ENCODE measurements at places on chromosomes 1 and 21.

DNA sequence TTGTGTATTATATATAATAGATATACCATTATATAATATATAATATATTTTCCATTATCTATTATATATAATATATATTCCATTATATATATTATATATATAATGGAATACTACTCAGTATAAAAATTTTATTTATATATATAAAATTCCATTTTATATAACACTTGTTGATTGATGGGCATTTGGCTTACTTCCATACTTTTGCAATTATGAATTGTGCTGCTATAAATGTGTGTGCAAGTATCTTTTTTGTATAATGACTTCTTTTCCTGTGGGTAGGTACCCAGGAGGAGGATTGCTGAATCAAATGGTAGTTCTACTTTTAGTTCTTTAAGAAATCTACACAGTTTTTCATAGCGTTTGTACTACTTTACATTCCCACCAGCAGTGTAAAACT lies 1211.1 kb downstream of the NCAM2 start:
- no peak for DNase-seq

DNA sequence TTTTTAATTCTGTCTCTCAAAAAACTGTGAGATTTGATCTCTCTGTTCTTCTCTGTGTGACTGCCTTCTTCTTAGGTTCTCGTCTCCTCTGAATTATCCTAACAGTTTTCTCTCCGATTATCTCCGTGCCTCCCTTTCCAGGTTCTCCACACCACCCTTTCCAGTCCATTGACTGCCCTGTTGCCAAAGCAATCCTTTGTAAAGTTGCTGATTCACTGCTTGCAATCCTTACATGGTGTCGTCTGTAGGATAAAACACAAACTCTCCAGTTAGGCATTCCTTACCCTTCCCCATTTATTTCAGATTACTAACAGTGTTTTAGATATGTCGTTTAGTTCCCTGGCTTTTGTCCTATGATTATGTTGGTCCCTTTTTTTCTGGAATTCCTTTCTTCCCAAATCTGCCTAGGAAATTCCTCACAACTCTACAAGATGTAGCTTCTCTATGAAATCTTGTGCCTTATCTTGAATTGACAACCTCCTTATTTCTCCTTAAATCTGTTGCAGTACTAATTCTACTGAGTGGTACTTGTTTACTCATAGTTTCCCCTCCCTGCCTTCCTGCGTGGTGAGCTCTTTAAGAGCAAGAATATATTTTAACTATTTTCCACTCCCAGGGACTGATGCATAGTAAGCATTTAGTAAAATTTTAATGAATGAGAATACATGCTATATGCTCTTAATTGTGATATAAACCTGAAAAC lies 22.3 kb downstream of the RCOR3 start:
- no peak for DNase-seq

- no peak for DNase-seq
Observed at GRCh38 chr1:15176120-15176519, 22.6 kb downstream of the TMEM51 start.

DNA sequence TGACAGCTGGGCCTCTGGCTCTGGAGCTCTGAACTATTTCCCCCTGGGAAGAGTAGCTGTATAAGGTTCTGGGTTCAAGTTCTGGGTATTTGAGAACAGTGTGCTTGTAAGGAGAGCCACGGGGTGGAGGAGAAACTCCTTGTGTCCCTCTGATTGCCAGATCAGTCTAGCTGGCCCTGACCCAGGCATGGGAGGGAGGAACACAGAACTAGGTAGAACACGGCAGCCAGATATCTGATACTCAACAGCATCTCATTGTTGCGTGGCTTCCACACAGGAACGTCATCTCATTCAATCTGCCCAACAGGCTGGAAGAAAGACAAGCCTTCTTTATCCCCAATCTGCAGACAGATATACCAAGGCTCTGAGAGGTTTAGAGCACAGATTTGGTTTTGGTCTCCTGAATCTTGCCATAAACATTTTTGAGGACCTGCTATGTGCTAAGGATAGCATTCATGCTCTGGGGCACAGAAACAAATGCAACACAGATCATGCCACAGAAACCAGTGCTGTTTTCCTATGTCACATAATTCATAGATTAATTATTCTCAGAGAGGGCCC lies 83.8 kb downstream of the PLXNA2 start:
- DNase-seq, result no peak

- no peak for DNase-seq
Observed at GRCh38 chr1:183583466-183583865, 6.8 kb downstream of the NCF2 start.

- DNase-seq, result no peak
Observed at GRCh38 chr1:232166942-232167341, 463.0 kb downstream of the SIPA1L2 start.

DNA sequence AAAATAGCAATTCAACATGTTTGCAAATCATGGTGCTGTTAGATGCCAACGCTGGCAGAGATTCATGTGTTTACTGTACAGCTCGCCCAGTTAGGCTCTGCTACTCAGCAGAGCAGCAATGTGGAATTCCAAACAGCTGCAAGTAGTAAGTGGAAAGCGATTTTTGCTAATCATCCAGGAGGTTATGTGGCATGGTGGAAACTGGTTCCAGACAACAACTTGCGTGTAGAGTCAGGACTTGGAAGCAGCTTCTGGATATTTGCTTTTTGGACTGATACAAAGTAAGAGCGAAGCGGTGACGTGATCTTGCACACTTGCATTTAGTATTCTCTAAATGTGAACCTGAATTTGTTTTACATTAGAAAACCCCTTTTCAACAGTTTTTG lies 27.1 kb upstream of the HHAT start:
- no peak for DNase-seq

GRCh38 chr1:214658785-214659184 lies 55.8 kb downstream of the CENPF start:
- DNase-seq, result no peak

GRCh38 chr1:170010443-170010842 lies 64.1 kb downstream of the KIFAP3 start:
- no peak for DNase-seq

DNA sequence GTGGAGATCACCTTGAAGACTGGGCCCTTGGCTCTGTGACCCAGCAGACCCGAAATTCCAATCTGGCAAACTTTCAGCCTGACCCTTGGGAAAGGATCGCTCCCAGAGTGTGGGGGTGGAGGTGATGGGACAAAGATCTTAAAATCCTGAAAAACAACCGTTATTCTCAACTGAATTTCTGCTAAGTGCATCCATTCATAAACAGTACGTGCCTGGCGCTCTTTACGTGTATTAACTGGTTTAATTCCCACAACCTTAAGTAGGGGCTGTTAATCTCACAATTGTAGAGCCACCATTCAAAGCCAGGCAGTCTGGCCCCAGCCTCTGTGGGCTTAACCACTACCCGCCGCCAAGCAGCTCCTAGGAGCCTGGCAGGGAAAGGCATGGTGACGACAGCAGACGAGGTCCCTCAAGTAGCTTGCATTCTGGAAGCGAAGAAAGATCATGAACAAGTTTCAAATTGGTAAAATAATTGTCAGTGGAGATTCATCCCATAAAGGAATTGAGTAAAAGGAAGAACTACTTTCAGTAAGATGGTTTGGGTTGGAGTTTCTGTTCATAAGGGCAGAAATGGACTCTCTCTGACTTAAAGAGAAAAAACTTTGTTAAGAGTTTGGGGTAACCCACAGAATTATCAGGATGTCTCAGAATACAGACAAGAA lies 11.4 kb upstream of the RGS16 start:
- peak; percentile 43 for DNase-seq

DNA sequence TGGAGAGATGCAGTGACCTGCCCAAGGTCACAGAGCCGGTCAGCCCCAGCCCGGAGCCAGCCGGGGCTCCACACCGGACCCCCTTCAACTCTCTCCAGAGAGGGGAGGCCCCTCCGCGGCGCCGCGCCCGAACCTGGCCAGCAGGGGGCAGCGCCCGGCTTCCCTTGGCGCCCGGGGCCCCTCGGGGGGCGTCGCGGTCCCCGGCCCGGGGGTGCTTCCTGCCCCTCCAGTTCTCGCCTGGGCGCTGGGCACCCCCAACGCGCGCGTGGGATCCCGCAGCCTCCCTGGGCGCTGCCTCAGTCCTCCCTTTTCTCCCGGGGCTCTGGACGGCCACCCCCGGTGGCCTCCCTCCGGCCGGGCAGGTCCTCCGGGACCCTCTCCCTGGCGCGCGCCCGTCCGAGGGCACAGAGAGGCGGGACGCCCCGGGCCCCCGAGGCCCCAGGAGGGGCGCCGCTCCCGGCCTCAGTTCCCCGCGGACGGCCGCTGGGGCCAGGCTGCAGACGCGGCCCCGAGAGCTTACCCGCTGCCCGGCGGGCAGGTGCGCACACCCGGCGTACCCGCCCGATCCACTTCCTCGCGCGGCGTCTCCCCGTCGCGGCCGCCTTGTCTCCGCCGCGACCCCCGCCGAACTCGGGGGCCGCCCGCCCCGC lies 406 bp downstream of the HTR1D start:
- DNase-seq, result peak; percentile 17

GRCh38 chr1:152537496-152537895 lies 23.2 kb downstream of the CRCT1 start:
- no peak for DNase-seq

DNA sequence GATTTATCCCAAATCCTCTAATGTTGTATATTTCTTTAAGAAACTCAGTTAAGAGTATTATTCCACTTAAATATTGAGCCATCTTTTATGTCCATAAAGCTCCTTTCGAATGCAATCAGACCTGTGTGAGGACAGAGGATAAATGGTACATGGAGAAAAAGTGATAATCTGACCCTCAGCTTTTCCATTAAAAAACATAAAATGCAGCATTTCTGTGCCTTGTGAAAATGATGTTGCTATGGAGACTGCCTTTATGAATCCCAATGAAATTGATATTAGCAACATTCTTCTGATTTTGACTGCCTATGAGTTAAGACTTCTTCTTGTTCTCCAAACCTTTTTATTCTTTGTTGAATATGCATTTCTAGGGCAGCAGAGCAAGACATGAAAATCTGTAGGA lies 44.1 kb upstream of the CYYR1 start:
- no peak for DNase-seq

DNA sequence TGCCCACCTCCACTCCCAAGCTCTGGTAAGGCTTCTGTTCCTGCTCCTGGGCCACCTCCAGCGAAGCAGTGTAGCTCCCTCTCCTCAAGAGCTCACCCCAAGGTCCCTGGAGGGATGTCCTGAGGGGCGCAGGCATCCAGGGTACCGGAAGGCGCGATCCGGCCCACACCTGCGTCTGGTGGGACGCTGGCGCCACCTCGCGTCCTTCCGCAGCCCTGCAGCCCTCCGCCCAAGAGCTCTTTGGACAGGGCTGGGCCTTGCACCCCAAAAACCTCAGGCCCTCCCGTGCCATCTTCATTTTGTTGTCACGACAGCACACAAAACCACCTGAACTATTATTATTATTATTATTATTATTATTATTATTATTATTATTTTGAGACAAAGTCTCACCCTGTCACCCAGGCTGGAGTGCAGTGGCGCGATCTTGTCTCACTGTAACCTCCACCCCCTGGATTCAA lies 49.2 kb upstream of the PAX7 start:
- DNase-seq, result no peak

DNA sequence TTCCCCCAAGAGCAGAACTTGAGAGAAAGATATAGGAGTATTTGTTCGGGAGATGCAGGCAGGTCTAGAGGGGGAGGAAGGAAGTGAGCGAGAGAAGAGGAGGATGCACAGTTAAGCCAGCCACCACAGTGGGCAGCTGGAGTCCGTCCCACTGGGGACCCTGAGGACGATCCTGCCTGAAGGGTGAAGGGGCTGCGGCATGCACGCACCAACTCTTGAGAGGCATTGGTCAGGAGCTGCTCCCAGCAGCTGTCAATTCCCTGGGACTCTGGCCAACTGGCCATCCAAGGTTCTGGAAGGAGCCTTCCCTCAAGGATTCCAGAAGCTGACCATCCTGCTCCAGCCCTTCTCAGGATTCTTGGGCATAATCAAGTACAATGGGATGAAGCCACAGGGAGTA lies 246.9 kb downstream of the MATN1 start:
- no peak for DNase-seq

- DNase-seq, result no peak
Observed at GRCh38 chr21:33924766-33925100, 9.1 kb upstream of the ATP5PO start.

- DNase-seq, result no peak
Observed at GRCh38 chr1:183476081-183476480, 3.8 kb downstream of the SMG7 start.

GRCh38 chr1:40857737-40858136 lies 4.4 kb downstream of the CITED4 start:
- DNase-seq, result no peak

DNA sequence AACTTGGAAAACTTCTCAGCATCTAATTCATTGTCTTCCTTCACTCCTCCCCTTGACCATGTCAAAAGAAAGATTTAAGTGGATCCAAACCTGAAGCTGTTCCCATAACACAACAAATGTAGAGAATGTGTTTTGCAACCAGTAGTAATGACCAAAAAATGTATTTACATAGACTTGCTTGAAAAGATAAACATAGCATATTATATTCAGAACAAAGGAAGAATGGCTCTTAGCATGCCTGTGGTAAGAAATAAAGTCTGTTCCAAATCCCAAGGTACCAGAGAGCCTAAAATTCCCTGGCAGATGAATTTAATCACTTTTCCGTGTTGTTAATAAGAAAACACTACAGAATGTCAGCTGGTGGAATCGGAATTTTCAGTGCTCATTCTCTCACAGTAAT lies 36.8 kb downstream of the FMO3 start:
- no peak for DNase-seq

GRCh38 chr1:17229379-17229778 lies 19.5 kb upstream of the PADI3 start:
- no peak for DNase-seq

GRCh38 chr1:229296541-229296941 lies 25.6 kb downstream of the RAB4A start:
- DNase-seq, result no peak

DNA sequence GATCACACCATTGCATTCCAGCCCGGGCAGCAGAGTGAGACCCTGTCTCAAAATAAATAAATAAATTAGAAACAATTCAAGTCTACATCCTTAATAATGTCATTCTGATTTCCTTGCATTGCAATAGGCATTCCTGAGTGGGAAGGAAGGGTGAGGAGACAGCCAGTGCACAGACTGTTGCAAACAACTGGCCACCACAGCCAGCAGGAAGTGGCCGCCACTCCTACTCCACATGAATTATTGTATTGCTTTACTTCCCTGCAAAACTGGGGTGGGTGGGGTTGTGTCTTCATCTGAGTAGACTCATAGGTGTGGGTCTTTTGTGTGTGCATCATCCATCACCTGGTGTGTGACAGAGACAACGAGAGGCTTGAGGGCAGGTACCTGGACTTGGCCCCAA lies 60.1 kb downstream of the OPTC start:
- DNase-seq, result no peak

DNA sequence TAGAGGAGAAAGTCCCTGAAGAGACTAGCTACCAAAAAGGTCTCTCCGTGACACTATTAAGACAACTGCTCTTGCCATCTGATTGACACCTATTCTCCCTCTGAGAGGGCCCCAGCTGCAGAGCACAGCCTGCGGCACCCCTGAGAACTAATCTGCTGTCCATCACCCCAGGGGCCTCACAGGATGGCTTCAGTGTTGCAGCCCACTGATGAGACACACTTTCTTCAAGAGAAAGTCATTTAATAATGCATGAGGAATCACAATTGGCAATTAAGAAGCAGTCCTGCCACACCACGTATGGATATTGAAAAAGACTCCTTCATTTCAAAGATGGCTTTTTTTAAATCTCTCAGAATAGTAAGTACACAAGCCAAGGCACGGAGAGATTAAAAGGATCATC lies 48.9 kb downstream of the CAPN8 start:
- no peak for DNase-seq

Data from effector memory CD8-positive, alpha-beta T cell (primary cell).